Activated naive CD4-positive, alpha-beta T cell treated with anti-CD3 and anti-CD28 coated beads, Interleukin-2, amount 10 ng/mL, durations not matched to agents 7 days and 5 days (primary cell): ENCODE measurements at places on chromosomes 2 and 18.

GRCh38 chr2:51424418-51424817, 392.5 kb upstream of the NRXN1 start:
- DNase-seq = no peak

DNA sequence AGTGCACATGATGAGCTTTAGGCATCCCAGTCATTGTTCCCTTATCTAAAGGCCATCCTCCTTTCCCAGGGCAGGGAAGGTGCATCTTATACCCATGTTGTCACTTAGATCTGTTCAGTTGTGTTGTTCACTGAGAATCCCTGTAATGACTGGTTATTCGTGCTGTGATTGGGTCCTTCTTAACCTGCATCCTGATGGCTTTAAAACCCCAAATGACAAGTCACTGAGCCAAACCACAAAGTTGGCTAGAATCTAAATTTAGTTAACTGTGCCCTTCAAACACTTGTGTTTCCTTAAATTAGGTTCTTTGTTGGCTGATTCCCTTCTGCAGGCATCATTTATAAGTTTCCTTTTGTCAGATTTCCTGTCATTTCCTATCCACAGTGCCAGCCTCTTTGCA, 58.5 kb upstream of the SLC16A14 start:
- DNase-seq = no peak

DNA sequence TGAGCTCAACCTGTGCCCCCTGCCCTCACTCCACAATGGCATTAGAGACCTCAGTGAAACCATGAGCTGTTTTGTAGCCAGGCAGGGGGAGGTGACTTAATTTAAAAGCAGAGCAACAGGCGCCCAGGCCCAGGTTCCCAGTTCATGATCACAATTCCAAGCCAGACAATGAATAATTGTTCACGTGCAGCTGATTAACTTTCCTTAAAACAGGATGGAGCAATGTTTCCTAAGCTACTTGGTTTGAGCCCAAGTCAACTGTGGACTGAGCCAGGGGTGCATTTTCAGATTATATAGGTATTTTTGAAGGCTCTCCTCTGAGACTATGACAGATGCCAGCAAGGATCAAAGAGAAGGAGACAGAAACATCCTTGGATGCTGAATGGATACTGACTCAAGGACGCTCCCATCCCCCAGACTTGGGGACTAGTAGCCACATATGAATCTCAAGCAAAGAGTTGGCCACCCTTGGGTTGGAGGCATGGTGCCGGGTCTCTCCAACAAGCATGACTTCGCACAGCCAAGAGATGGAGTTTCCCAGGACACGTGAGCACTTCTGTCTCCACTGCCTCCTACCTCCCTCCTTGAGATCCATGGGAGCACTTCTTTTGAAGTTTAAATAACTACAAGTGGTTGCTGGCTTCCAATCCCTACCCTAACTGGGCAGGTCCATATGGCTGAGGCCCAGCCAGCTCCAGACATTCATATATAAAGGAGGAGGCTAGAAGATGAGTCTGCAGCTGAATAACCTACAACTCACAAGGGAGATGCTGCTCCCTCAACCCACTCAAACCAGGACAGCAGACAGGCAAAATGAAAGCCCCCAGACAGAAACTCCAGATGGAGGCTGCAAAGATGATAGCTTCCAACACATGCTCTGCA, 12.7 kb downstream of the SMAD7 start:
- DNase-seq = no peak

DNA sequence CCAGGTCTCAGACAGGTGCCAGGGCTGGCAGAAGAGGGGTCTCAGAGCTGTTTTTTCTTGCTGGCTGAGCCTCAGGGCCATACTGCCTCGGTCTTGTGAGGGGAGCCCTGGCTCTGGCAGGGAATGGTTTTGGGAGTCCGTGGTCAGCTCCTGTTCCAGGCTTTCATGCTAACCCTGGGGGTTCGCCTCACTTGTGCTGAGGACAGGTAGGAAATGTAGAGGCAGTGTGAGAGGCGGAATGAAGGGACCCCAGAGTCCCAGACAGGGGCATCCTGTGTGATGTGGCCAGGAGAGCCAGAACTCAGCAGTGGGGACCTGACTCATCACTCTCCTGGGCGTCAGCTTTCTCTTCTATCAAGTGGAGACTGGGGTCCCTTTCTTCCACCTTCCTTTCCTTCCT, 5.7 kb upstream of the CELF4 start:
- no peak for DNase-seq

- DNase-seq = no peak
These were observed 108.8 kb downstream of the GYPC start for GRCh38 chr2:126764686-126765265.

- no peak for DNase-seq
These were observed 93.3 kb upstream of the CELF4 start for GRCh38 chr18:37658894-37659293.

- no peak for DNase-seq
These were observed 695.1 kb downstream of the ZEB2 start for GRCh38 chr2:143824791-143825190.

GRCh38 chr2:16568998-16569784, 96.4 kb downstream of the CYRIA start:
- DNase-seq = no peak

DNA sequence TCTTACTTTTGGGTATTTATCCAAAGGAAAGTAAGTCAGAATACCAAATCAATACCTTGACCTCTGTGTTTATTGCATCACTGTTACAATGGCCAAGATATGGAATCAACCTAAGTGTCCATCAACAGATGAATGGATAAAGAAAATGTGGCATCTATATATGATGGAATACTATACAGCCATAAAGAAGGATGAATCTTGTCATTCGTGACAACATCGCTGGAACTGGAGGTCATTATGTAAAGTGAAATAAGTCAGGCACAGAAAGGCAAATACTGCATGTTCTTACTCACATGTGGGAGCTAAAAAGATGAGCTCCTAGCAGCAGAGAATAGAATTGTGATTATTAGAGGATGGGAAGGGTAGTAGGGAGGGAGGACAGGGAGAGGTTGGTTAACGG, 34.6 kb downstream of the LCT start:
- DNase-seq = no peak

DNA sequence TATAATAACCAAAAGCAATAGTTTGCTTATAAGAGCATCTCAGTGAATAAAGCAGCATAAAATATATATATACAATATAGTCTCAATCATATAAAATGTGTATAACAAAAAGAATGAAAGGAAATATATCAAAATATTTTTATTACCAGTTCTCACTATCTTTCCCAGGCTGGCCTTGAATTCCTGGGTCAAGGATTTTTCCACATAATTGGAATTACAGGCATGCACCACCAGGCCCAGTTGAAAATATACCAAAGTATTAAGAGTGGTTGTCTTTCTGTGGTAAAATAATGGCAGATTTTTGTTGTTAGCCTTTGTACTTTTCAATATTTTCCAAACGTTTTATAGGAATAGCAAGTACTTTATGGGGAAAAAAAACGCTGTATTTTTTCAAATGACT, 8.6 kb upstream of the TLK1 start:
- no peak for DNase-seq

DNA sequence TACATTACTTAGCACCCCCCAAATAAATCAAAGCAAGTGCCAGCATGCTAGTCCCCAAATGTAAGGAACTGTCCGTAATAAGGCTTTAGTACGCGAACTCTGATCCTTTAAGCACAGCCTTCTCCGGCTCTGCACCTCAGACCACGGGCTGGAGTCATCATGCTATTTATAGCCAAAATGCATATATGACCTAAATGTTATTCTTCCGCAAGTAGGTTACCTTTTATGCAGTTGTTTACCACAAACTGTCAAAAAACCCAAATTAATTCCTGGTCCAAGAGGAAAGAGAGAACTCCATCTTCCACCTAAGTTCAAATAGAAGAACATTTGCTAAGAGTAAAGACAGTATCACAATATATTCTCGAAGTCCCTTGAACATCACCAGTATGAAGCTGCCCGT, 42.7 kb downstream of the ZNF516 start:
- DNase-seq = no peak

DNA sequence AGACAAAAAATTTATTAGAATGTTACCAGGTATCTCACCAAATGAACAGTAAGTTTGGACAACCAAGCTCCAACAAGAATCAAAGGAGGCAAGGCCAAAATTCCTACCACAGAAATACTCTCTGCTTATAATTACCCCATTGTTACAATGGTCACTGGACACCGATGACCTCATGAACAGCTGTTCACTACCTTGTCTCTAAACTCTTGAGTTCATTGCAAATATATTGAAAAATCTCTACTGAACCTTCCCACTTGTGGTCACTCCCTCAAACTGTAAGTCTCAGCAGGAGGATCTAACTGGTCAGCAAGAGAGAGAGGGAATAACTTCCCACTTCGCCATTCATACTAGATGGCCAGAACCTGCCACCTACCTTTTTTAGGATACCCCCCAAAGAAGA, 50.0 kb downstream of the ERBB4 start:
- no peak for DNase-seq
